Ovary (tissue), 10 donors: ENCODE measurements at places on chromosomes 16 and 17. TPM values are rescaled to one million over a fixed set of nuclear protein-coding genes. Genes with fewer than 3 reads are reported as not detected.

GRCh38 chr17:3282901-3283300, 15.3 kb downstream of the OR3A1 start:
- no peak overlapping the region for H3K4me3 ChIP-seq
- no peaks in the 10 kb centered on the region for H3K27me3 ChIP-seq
- no peaks in the 10 kb centered on the region for H3K36me3 ChIP-seq
- no peak overlapping the region for H3K27ac ChIP-seq
- DNase-seq = no peak

DNA sequence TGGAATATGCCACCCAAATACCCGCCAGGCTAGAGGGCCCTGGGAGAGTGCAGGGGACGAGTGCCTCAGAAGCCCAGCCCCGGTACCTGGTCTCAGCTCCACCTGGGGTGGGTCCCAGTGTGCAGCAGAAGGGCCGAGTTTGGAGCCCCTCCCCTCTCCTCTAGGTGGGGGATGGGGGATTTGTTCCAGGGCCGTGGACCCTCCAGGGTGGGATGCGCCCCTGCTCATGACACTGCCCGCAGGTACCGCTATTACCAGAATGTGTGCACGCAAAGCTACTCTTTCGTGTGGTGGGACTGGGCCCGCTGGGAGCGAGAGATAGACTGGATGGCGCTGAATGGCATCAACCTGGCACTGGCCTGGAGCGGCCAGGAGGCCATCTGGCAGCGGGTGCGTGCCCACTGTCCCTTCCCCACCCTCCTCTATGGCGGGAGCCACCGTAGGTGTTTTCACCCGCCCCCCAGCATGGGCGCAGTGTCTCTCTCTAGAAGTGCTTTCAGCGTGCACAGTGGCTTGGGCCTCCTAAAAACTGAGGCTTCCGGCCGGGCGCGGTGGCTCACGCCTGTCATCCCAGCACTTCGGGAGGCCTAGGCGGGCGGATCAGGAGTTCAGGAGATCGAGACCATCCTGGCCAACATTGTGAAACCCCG, 1.2 kb downstream of the NAGLU start:
- no peaks in the 10 kb centered on the region for H3K36me3 ChIP-seq
- H3K4me1 ChIP-seq = peaks cover 8% of the 10 kb centered on the region
- H3K27ac ChIP-seq = peak overlapping the region; percentile 93
- no peak for DNase-seq
- H3K27me3 ChIP-seq = no peaks in the 10 kb centered on the region

KRTAP1-1 gene
- total RNA-seq = not detected

DNA sequence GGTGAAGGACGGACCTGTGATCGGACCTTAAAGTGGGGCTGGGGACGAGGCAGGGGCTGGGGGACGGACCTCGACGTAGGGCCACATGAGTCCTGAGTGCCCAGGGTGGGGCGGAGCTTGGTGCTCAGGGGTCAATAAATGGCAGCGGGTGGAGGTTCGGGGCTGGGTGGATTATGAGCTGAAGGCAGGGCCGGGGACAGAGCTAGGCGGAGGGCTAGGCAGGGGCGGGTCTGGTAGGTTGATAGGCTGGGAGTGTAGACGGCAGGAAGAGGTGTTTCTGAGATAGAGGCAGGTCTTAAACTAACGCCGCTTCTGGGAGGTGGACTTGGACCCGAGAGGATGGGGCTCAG, 733 bp downstream of the CHRNB1 start:
- no peaks in the 10 kb centered on the region for H3K36me3 ChIP-seq
- DNase-seq = no peak
- no peaks in the 10 kb centered on the region for H3K27me3 ChIP-seq
- H3K4me1 ChIP-seq = no peaks in the 10 kb centered on the region

DNA sequence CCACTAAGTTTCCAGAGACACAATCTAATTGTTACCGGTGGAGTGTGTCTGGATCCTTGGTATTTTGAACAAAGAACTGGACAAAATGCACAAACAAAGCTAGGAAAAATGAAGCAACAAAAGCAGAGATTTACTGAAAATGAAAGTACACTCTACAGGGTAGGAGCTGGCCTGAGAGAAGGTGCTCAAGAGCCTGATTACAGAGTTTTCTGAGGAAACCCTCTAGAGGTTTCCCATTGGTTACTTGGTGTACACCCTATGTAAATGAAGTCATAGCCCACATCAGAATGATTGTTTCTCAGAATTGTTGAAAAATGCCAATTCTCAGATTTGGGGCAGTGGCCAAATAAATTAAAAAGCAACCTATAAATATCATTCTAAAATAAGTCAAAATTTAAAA, 436.4 kb downstream of the KCNJ18 start:
- no peaks in the 10 kb centered on the region for H3K27me3 ChIP-seq
- no peak overlapping the region for H3K27ac ChIP-seq
- H3K36me3 ChIP-seq = no peaks in the 10 kb centered on the region
- no peak for DNase-seq
- no peaks in the 10 kb centered on the region for H3K4me1 ChIP-seq
- no peak overlapping the region for H3K4me3 ChIP-seq

GRCh38 chr17:76710863-76711611, at the start of gene MXRA7:
TSS of gene MXRA7 (minus strand) at chr17:76710965. CDS start at chr17:76710946, 19 bp downstream.
- peak; percentile 88 for DNase-seq
- H3K27me3 ChIP-seq = no peaks in the 10 kb centered on the region
- H3K27ac ChIP-seq = peak within 1 kb of the TSS; percentile 83

- peaks cover under 1% of the 10 kb centered on the region for H3K4me1 ChIP-seq
- no peak overlapping the region for H3K4me3 ChIP-seq
- DNase-seq = no peak
- H3K36me3 ChIP-seq = no peaks in the 10 kb centered on the region
- no peaks in the 10 kb centered on the region for H3K27me3 ChIP-seq
Observed at GRCh38 chr16:87746178-87746577, 19.6 kb downstream of the KLHDC4 start.

PMP22 gene
- total RNA-seq = 108 TPM

DNA sequence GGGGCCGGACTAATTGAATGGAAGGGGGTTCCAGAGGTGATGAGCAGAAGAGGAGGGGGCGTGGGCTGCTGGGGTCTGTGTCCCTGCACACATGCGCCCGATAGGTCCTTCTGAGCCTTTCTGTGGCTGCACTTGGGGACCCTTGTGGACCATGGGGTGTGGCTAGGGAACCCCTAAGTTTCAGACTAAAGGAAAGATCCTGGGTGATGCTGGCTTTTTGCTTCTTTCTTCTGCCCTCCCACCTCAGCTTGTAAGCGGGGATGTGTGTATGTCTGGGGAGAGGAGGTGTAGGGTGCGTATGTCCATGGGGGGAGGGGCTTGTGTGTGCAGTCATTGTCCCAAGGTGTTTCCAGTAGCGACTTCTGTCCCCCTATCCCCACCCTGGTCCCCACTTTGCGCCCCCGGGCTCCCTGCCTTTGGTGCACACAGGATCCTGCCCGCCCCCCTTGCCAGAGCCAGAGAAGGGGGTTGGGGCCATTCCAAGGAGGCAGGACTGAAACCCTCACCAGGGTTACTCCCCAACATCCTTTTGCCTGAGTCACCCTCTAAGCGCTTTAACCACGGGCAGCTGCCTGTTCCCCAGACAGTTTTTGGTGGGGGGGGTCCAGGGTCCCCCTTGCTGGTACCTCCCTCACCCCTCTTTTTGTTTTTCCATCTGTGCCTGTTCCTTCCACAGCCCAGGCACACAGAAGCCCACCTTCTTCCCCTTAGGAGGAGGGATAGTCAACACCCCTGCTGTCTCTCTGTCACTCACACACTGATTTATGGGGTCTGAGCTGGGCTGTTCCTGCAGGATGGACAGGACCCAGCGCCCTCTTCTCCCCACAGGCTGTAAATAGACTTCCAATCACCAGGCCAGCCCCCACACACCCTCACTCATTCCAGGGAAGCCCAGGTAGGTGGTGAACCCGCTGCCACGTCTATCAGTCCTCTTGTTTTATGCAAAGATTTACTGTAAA, 83.2 kb downstream of the ARHGAP23 start:
- peak; percentile 37 for DNase-seq
- no peaks in the 10 kb centered on the region for H3K27me3 ChIP-seq
- no peak overlapping the region for H3K27ac ChIP-seq
- H3K36me3 ChIP-seq = no peaks in the 10 kb centered on the region

MED9 gene
- 13.3 TPM for total RNA-seq

GRCh38 chr16:29971304-29971703, 2.4 kb upstream of the TAOK2 start:
- H3K36me3 ChIP-seq = no peaks in the 10 kb centered on the region
- H3K4me3 ChIP-seq = no peak overlapping the region
- H3K4me1 ChIP-seq = peaks cover 8% of the 10 kb centered on the region

TMEM238L gene
- total RNA-seq = not detected

DPEP2 gene
- total RNA-seq = 1.5 TPM

CORO6 gene
- 1.3 TPM for total RNA-seq
